CD4-positive, alpha-beta T cell (primary cell): ENCODE measurements at places on chromosomes 7 and 10.

GRCh38 chr7:22146961-22147512 is 201.3 kb upstream of the CDCA7L start:
- DNase-seq = no peak

DNA sequence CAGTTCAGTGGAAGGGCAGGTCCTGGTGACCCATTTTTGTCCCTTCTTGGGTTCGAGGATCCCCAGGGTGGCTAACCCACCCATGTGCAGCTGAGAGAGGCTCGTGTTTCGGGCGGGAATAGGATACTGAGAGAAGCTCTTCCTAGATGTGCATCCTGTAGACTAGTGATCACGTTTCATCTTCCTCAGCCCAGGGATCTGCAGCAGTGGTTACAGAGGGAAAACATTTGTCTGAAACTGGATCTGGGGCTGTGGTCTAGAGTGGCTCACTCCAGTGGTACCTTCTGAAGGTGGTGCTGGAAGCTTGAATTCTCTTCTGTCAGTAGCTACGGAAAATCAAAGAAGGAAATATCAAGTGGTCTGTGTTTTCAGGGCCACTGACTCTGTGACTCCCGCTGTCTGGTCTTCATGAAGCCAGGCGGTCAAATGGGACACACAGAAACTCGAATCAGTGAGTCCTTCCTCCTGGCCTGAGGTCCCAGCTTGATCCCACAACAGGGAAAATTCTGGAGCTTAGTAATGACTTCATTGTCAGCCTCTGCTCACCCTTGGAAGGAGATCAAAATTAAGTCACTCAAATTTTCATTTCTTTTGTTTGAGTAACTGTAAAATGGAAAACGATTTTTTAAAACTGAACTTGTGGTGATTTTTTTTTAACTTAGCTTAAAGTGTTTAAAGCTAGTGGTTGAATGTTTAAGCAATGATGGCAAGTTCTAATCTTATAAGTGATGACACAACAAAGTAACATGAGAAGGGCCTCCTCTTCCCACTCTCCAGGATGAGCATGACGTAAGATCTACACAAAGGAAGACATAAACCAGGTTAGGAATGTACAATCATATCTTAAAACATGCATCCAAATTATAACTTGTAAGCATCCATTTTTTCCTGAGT is 469.3 kb upstream of the KLF6 start:
- DNase-seq = no peak

GRCh38 chr10:23345861-23346260 is 1.3 kb upstream of the C10orf67 start:
- DNase-seq = no peak

DNA sequence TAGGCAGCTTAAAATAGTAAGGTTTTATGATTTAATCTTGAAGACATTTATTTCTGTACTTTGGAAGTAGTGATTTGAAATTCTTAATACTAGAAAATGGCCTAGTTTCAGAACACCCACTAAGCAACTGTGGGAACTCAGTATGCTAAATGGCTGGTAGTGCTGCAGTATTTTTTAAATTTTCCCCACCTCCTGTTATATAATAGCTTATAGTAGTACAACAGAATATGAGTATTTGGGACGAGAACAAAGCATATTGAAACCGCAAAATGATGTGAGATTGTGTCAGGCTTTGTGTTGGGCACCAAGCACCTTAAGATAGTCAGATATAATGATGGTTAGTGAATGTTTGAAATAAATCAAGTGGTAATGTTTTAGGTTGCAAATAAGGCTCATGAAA is 8.1 kb downstream of the SHOC2 start:
- DNase-seq = no peak

- no peak for DNase-seq
Measured at GRCh38 chr7:43823941-43824340, 45.4 kb downstream of the MRPS24 start.

DNA sequence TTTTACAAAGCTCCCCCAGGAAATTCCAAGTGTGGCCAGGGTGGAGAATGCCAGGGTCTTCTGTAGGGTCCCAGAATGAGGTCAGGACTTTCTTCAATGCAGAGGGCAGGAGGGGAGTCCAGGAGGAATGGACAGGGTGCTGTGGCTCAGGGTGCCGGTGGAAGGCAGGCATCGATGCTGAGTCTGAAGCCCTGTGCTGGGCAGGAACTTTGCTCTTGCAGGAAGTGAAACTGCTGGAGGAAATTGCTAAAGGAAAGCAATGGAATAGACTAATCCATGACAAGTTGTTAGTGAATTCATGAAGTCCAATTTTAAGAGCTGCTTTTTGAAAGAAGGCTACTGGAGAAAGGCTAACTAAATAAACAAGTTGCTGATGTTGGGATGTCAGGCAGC is 14.8 kb downstream of the PTPRE start:
- no peak for DNase-seq

DNA sequence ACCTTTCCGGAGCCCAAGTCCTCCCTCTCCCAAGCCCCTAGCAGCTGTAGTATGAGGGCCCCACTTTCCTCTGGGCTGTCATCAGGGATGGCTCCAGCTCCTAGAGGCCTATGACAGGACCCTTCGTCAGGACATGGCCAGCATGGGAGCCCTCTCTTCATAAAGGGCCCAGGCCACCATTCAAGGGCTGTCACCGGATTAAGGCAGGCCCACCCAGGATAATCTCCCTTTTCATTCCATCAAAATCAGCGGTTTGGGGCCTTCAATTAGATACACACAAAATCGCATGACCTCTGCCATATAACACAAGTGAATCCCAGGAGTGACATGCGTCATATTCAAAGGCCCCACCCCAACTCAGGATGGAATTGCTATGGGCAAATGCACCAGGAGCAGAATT is 12.2 kb upstream of the GDF10 start:
- DNase-seq = no peak

- DNase-seq = no peak
Measured at GRCh38 chr7:47478017-47478344, 103.9 kb downstream of the TNS3 start.
